ENCODE measurements at places on chromosomes 1 and 21. TPM values are rescaled to one million over a fixed set of nuclear protein-coding genes. Genes with fewer than 3 reads are reported as not detected.

DNA sequence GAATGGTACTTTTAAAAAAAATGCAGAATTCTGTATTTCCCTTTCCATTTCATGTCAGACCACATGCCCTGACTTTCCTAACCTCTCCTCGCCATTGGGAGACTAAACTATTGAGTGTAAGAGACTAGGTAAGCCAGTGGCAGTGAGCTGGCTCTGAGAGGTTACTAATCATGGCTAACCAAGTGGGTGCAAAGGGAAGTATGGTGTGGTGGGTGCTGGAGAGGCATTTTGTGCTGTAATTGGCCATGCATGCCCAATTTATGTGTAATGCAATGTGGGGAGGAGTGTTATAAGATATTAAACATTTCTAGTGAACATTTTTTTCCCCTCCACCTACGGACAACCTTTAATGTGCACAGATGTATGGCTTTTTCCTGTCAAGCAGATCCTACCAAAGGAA, 190.1 kb downstream of the LMO4 start:
- no peaks in the 10 kb centered on the region for H3K4me1 ChIP-seq
- no peaks in the 10 kb centered on the region for H3K36me3 ChIP-seq
- no peak for DNase-seq
- H3K27me3 ChIP-seq: peaks cover 9% of the 10 kb centered on the region

DNA sequence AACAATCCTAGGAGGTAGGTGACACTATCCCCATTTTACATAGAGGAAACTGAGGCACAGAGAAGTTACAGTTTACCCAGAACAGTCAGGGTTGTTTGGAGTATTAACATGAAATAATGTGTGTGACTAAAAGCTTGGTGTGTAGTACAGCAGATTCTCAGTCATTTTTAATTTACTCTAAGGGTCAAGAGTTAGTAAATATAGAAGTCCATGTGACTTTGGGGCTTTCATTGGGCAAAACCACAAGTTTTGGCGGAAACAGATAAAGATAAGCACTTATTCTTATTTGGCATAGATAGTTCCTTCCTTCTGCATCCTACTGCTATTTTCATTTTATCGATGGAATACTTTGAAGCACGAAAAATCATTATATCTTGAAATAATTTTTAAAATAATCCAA, 128.5 kb downstream of the DNM3 start:
- no peak overlapping the region for H3K4me3 ChIP-seq
- no peak for DNase-seq
- no peaks in the 10 kb centered on the region for H3K27me3 ChIP-seq

Gene IKBKE
- 87.3 TPM for total RNA-seq

Gene FUBP1
- total RNA-seq: 249 TPM

- peaks cover 4% of the 10 kb centered on the region for H3K27me3 ChIP-seq
- no peak overlapping the region for H3K27ac ChIP-seq
- no peaks in the 10 kb centered on the region for H3K36me3 ChIP-seq
- H3K4me3 ChIP-seq: no peak overlapping the region
- peaks cover 3% of the 10 kb centered on the region for H3K4me1 ChIP-seq
Measured at GRCh38 chr1:113363935-113364334, 26.4 kb upstream of the MAGI3 start.

DNA sequence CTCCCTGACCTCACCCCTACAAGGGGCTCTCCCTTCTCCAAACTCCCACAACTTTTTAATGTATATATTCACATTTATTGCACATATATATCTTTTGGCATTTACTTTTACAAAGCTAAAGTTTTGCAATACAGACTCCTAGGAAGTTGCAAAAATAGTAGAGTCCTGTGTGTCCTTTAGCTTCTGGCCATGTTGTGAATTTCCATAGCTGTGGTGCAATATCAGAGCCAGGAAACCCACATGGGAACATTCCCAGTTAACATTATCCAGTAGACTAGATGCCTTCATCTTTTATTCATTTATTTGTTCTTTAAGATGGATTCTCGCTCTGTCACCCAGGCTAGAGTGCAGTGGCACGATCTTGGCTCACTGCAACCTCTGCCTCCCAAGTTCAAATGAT, 343.0 kb downstream of the PCP4 start:
- H3K27ac ChIP-seq: no peak overlapping the region
- no peak overlapping the region for H3K4me3 ChIP-seq
- H3K36me3 ChIP-seq: no peaks in the 10 kb centered on the region
- no peak for DNase-seq

GRCh38 chr1:203229471-203230135, at the start of gene CHIT1:
TSS of gene CHIT1 (minus strand) at chr1:203229673. CDS start at chr1:203229636, 37 bp downstream.
- H3K4me1 ChIP-seq: no peaks in the 10 kb centered on the region
- H3K27ac ChIP-seq: no peak within 1 kb of the TSS
- no peak within 1 kb of the TSS for H3K4me3 ChIP-seq
- DNase-seq: no peak
- H3K27me3 ChIP-seq: peaks cover 29% of the 10 kb centered on the region

Gene ALDH4A1
- 2.5 TPM for total RNA-seq

GRCh38 chr21:43312011-43312410, 114.9 kb downstream of the SIK1 start:
- H3K36me3 ChIP-seq: no peaks in the 10 kb centered on the region
- no peak overlapping the region for H3K27ac ChIP-seq
- DNase-seq: no peak
- H3K27me3 ChIP-seq: peaks cover 12% of the 10 kb centered on the region

Gene XCL1
- total RNA-seq: not detected

DNA sequence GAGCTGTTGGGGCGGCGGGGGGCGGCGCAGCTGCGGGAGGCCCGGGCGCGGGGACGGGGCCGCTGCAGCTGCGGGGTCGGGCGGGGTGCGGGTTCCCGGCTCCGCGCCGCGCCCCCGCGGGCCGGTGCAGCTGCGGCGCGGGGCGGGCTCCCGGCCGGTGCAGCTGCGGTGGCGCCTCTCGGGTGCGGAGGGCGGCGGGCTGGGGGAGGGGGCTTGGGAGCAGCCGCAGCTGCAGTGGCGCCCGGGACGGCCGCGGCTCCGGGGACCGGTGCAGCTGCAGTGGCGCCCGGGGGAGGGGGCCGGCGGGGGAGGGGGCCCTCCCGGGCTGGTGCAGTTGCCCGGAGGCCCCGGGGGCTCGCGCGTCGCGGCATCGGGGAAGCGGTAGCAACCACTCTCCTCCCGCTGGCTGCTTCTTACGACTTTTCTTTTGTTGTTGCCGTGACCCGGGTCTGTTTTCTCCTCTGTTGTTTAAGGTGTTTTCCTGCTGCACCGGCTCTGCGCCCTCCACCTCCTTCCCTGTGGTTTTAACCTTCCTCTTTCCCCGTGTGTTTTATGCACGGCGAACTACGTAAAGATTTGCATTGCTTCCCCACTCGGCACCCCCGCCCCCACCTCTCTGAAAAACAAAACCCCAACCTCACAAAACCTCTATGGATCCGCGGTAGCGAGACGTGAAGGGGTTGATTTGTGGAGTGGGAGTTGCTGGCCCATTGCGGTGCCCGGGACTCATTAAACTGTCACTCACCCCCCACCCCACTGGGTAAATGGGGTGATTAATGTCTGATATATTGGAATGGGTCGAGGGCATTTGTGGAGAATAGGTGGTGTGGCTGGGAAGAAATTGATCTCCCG, 1.7 kb upstream of the ZBTB18 start:
- peaks cover 37% of the 10 kb centered on the region for H3K4me1 ChIP-seq
- DNase-seq: peak; percentile 62
- H3K36me3 ChIP-seq: no peaks in the 10 kb centered on the region
- no peaks in the 10 kb centered on the region for H3K27me3 ChIP-seq

DNA sequence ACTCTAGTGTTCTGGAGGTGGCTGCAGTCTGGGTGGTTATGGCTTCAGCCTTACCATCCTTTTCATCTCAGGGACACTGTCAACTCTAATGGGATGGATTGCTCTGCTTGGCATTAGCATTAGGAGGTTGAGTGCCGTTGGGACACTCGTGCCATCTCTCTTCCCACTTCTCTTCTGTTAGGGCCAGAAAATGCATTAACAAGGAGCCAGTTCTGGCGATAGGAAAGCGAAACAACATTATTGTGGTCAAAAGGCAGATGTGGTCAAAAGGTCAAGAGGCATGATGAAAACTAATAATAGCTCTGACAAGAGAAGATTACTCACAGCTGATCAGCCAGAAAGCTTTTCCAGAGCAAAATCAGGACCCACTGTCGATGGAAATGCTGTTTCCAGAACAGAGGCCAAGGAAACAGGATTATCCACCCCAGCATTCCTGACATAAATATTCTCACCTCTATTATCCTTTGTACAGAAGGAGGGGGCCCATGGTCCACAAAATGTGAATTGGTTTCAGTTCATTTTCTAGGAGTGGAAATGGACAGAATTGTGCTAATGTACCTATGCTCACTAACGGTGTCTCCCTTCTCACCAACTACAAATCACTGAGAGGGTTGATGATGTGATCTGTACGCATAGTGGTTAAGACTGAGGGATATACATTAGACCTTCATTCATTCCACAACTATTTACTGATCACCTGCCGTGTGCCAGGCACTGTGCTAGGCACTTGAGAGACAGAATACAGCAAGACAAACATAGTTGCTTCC, 72.0 kb downstream of the ST6GALNAC5 start:
- no peaks in the 10 kb centered on the region for H3K36me3 ChIP-seq
- H3K27ac ChIP-seq: no peak overlapping the region
- H3K4me1 ChIP-seq: no peaks in the 10 kb centered on the region
- H3K27me3 ChIP-seq: peaks cover 29% of the 10 kb centered on the region
- no peak for DNase-seq

- peaks cover 13% of the 10 kb centered on the region for H3K4me1 ChIP-seq
- H3K4me3 ChIP-seq: peak overlapping the region; percentile 51
Measured at GRCh38 chr1:206816390-206817287, 44.3 kb upstream of the IL10 start.

Gene TCP10L
- 0.42 TPM for total RNA-seq

GRCh38 chr1:48196237-48196636, 26.3 kb upstream of the SLC5A9 start:
- no peak for DNase-seq
- no peak overlapping the region for H3K4me3 ChIP-seq
- H3K4me1 ChIP-seq: no peaks in the 10 kb centered on the region
- H3K27ac ChIP-seq: no peak overlapping the region
- H3K36me3 ChIP-seq: no peaks in the 10 kb centered on the region

Gene ZCCHC17
- 23.1 TPM for total RNA-seq

Data from naive thymus-derived CD8-positive, alpha-beta T cell (primary cell).